Dermis blood vessel endothelial cell (primary cell): ENCODE measurements at places on chromosomes 6 and 20.
A peak's percentile ranks its signal among the peaks of the same experiment; 100 is the strongest.

GRCh38 chr6:129759796-129760605 lies 50.0 kb upstream of the ARHGAP18 start:
- DNase-seq = no peak

DNA sequence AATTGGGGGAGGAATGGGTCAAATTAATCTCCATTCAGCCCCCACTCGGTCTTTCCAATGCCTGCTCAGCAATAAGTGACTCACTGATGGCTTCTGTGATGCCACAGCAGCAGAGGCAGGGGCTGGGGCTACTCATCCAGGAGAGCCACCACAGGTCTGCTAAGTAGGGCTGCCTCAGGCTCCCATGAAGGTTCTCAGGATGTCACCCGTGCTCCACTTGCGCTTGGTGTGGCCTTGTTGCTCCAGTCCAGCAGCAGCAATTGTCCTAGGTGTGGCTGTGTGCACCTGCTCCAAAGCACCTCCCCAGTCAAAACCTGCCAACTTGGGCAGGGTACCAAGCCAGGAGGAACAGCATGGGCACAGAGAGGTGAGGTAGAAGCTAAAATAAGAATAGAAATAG lies 627 bp upstream of the LY6G6C start:
- no peak for DNase-seq

GRCh38 chr6:31791324-31792089 lies 4.0 kb downstream of the VARS1 start:
- peak; percentile 68 for DNase-seq

- DNase-seq = peak; percentile 77
These were observed 34.1 kb upstream of the HLA-DQB1 start for GRCh38 chr6:32700391-32701040.

DNA sequence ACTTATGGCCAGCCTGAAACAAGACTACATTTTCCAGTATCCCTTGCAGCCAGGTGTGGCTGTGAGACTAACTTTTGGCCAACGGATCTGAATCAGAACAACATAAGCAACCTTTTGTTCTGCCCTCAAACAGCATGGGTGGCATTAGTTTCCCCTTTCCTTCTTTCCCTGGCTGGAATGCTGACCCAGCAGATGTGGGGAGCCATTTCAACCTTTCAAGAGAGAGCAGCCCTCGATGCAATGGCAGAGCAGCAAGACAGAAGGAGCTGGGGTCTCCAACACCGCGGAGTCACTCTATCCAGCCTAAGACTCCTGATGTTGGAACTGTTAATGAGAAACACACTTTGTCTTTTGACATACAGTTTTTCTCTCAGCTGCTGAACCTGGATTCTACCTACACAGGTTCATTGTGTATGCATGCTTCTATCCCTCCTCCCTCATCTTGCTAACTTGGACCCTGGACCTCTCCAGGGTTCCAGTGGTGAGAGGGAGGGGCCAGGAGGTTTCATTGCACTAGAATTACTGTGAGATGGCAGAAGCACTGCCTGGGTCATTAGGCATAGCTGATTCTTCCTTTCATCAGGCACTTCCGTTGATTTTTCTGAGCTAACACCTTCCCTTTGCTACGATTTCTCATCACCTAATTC lies 28.8 kb upstream of the DDR1 start:
- no peak for DNase-seq

GRCh38 chr6:161434350-161434749 lies 160.5 kb upstream of the AGPAT4 start:
- no peak for DNase-seq

DNA sequence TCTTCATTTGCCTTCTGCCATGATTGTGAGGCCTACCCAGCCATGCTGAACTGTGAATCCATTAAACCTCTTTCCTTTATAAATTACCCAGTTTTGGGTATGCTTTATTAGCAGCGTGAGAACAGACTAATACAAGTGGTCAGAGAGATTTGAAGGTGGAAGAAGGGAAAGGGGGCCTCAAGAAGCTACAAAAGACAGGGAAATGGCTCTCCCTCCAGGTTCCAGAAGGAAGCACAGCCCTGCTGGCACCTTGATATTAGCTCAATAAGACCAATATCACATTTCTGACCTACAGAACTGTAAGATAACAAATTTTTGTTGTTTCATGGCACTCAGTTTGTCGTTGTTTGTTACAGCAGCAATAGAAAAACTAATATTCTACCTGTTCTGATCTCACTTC lies 536.5 kb upstream of the MARCKS start:
- DNase-seq = no peak

GRCh38 chr6:44247338-44248302 lies 719 bp downstream of the HSP90AB1 start:
- DNase-seq = peak; percentile 72

DNA sequence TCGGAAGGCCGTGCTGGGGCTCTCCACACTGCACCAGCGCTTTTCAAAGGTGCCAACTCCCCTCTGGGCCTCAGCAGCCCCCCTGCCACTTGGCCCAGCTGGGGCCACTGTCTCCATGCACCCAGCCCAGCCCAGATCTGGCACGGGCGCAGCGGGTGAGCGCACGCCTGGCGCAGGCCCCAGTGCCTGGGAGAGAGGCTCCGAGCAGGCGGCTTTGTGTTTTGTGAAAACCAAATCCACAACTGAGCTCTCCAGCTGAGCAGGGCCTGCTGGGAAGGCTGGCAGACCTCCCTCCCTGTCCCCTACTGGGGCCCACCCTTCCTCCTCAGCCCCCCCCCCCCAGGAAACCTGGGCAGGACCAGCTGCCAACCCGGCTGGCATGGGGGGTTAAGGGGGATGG lies 17.0 kb downstream of the MDGA1 start:
- DNase-seq = no peak

DNA sequence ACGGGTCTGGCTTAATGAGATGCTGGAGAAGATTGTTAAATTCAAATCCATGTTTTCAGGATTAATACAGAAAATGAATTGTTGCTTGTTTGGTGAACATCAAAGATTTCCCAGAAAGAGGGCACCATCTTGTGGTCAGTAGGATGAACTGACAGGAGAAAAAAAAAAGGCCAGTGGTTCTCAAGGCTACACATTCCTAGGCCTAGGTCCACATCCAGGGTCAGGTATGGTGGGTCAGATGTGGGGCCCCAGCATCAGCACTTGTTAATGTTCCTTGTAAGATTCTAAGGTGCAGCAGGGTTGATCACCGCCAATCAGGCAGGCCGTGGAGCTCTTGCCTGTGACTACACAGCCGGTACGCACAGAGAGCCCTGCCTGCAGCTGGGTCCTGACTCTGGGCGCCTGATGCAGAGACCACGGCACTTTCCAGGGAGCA lies 34.0 kb upstream of the FOXO3 start:
- peak; percentile 69 for DNase-seq

DNA sequence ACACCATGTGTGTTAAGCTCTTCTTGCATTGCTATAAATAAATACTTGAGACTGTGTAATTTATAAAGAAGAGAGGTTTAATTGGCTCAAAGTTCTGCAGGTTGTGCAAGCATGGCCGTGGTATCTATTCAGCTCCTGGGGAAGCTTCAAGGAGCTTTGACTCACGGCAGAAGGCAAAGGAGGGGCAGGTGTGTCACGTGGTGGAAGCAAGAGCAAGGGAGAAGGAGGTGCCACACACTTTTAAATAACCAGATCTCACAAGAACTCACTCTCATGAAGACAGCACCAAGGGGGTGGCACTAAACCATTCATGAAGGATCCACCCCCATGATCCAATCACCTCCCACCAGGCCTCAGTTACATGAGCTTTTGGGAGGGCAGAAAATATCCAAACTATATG lies 193.7 kb downstream of the ERMARD start:
- DNase-seq = no peak

GRCh38 chr6:160112628-160113299 lies 8.9 kb upstream of the SLC22A1 start:
- DNase-seq = no peak

DNA sequence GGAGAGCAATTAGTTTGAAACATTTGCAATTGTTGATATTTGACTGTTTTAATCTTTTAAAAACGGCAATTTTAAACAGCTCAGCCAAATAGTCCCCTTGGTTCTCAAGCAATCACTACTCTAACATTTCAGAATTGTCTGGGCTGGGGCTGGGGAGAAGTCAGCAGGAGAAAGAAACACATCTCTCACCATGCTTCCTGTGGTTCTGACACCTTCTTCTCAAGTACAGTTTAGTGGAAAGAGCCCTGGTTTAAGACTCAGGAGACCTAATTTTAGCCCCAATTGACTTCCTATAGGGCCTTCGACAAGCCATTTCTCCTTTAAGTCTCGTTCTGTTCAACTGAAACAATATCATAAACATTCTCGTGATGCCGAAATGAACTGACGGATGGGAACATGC lies 168.4 kb upstream of the CDYL start:
- no peak for DNase-seq

DNA sequence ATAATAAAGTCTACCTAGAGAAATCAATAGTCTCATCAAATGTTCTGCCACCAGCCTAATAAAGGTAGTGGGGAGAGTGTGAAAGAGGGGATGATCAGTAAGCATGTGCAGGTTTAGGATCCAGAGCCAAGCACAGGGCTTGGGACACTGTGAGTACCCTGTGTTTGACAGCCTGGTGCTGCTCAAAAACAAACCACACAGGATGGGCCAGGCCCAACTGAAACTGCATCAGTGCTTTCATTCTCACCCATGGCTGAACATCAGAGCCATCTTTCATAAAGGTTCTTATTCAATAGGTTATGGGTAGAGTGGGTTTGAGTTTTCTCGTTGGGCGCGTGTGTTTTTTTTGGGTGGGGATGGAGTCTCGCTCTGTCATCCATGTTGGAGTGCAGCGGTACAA lies 87.3 kb upstream of the NHSL1 start:
- no peak for DNase-seq
